RPMI8226 (cell line): ENCODE measurements at places on chromosomes 11 and 22.

DNA sequence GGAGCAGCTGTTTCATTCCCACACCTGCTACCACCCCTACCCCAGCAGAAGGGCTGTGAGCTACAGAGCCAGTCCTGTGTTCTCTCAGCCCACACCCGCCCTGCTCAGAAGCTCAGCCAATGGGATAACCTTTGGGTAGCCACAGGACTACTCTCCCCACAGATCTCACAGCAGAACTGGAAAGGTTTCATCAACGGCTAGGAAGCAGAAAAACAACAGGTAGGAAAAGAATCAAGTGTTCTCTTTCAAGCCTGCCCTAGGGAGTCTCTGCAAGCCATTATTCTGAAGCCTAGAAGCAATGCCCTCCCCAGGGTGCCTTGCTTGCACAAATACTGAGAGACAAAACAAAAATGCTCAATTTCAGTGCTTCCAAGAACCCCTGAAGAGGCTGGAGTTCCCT is 77.2 kb downstream of the TMPRSS5 start:
- no peak for DNase-seq

- DNase-seq = no peak
Observed at GRCh38 chr11:65981972-65982823, 19.8 kb downstream of the EIF1AD start.

GRCh38 chr11:19660076-19660475 is 52.6 kb upstream of the NAV2 start:
- DNase-seq = peak; percentile 46

- no peak for DNase-seq
Observed at GRCh38 chr11:39745401-39745800, 1714.1 kb downstream of the LRRC4C start.

DNA sequence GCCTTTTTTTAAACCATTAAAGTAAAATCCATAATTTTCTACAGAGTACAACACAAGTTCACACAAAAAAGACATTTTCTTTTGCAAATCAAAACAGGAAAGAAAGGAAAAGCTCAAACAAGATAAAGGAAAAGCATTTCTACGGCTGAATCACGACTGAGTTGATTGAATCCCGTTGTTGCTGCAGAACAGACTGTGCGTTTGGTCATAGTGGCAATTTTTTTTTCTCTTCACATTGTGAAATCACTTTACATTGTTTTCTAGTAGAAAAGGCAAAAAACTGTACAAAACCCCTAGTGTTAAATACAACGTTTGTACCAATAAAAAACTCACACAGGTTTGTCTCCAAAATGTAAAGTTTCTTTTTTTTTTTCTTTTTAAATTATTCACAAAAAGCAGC is 17.3 kb upstream of the RAPSN start:
- no peak for DNase-seq

DNA sequence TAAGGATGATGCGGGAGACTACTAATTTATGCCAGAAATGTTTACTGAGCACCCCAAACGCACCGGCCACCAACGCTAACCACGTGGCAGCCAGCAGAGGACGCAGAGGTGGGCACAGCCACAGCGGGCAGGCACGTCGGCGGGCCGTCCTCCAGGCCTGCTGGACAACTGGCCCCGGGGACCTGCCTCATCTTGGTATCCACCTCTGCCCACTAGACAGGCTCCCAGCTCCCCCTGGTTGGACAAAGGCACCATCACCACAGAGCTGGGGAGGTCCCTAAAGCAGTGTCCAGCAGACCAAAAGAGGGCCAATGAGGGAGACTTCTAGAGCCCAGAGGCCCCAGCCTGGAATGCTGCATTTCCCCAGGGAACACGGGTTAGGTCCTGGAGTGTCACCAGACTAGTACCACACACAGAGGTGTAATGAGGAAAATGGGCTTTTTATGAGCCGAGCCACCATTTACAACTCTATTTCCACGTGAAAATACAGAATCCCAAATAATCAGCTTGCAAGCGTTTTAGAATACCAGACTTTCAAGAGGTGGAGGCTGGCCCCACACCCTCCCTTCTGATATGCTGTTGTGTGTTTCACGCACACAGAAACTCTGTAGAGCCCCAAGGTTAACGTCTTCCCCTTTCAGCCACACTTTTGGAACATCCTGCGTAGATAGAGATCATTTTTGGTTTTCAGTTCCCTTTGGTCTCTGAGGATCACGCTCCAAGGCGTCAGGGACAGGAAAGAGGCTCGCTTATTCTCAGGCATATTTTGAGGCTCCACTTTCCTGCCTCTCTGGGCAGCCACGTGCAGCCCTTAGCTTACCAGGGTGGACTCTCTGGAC is 23.7 kb upstream of the BID start:
- DNase-seq = no peak

DNA sequence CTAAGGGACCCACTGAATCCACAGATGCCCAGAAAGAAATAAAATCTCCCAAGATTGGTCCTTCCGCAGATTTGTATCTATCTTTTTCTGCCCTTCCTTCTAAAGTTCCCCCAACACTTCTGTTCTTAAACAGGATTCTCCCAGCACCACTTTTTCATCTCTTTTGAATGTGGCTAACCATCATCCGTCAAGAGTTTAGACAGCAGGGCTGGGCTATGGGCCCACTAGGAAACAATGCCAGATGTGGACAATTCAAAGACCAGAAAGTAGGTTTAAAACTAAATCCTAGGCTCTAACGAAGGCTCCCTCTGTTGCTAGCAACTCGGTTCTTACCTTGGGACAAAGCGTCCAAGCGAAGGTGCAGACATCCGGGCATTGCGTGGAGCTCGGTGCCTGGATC is 100.0 kb downstream of the AMBRA1 start:
- no peak for DNase-seq

- DNase-seq = peak; percentile 70
Observed at GRCh38 chr11:60485987-60486386, 6.6 kb upstream of the MS4A12 start.

- peak; percentile 9 for DNase-seq
Observed at GRCh38 chr11:121213362-121213893, 79.1 kb upstream of the SC5D start.

GRCh38 chr11:69013009-69013951 is at the start of gene MRGPRF:
MRGPRF (minus strand) TSS chr11:69013246; CDS start chr11:69009901, 3,345 bp downstream.
- DNase-seq = peak; percentile 40
